ENCODE measurements at places on chromosomes 7 and 10.
A peak's percentile ranks its signal among the peaks of the same experiment; 100 is the strongest.

- no peak for DNase-seq
These were observed 38.0 kb upstream of the SPOCK2 start for GRCh38 chr10:72126184-72126871.

DNA sequence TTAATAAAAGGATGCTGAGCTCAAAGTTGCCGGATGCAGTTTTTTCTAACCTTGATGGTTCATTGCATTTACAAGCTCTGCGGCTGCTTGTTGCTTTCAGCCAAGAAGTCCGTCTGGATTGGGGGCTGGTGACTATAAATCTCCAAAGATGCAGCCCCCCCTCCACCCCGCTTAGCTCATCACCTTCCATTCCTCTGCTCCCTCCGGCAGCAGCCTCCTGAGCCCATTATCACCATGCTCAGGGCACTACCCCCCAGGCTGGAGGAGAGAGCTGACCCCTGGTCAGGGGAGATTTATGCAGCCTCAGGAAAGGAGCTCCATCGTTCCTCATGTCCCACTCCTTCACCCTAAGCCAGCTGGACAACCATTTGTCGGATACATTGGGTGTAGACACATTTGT lies 55.3 kb upstream of the ZRANB1 start:
- DNase-seq = no peak

DNA sequence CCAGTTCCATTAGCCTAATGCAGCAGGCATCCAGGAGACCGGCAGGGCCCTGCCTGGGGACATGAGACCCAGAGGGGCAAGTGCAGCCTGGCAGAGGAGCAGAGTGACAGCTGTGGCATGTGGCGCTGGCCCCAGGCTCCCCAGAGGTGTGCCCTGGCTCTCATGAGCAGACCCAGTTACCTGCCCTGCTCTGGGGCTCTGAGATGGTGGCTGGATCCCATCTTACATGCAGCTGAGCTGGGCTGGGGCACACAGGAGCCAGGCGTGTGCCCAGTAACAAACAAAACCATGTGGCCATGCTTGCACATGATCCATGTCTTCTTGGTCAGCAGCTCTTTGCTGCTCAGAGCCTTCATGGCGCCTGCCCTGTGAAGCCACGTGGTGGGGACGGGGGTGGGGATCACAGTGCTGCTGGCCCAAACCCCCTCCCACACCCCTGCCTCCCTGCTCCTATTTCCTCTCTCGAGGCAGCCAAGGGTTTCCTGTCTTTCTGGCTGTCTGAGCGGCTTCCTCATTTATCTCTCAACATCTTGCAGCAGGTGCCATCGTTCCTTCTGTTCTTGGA lies 40.3 kb upstream of the GTF2I start:
- no peak for DNase-seq

GRCh38 chr7:156460858-156461627 lies 179.5 kb upstream of the RNF32 start:
- DNase-seq = no peak

DNA sequence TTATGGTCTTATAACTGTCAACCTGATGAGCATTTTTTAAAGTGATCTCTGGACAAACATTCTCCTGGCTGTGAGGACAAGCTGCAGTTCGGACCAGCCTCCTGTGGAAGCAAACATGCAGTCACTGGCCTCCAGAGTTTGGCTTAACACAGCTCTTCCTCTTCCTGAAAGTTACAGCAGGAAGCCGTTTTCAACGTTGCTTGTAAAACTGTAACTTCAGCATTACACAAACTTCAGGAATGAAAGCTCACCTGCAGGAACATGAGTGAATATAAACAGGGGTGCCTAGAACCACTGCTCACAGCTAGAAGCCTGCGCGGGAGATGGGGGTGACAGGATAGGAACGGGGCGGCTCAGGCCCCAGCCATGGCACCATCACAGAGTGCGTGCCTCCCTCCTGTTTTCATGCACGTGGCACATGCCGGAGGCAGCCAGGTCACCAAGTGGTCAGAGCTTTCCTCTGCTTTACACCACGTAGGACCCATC lies 292.9 kb upstream of the PITRM1 start:
- no peak for DNase-seq

GRCh38 chr10:88314362-88314761 lies 268.8 kb downstream of the RNLS start:
- DNase-seq = no peak

- DNase-seq = no peak
These were observed 121.2 kb downstream of the EMX2 start for GRCh38 chr10:117663750-117664149.

DNA sequence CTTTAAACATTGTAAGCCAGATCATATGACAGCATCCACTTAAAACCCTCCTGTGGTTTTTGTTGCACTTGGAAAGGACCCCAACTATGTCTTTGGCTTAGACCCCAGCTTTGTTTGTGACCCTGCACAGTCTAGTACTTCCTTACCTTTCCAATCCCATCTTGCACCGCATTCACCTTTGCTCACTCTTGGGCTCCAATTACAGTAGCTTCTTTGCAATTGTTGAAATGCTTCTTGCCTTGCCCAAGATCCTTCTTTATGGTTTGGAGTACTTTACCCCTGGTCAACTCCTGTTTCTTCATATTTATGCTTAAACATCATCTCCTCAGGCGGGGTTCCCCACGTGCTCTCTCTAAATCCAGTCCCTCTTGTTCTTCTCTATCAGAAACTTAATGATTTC lies 162.6 kb downstream of the PTEN start:
- DNase-seq = no peak

GRCh38 chr7:102149416-102149815 lies 137.3 kb upstream of the SH2B2 start:
- no peak for DNase-seq

DNA sequence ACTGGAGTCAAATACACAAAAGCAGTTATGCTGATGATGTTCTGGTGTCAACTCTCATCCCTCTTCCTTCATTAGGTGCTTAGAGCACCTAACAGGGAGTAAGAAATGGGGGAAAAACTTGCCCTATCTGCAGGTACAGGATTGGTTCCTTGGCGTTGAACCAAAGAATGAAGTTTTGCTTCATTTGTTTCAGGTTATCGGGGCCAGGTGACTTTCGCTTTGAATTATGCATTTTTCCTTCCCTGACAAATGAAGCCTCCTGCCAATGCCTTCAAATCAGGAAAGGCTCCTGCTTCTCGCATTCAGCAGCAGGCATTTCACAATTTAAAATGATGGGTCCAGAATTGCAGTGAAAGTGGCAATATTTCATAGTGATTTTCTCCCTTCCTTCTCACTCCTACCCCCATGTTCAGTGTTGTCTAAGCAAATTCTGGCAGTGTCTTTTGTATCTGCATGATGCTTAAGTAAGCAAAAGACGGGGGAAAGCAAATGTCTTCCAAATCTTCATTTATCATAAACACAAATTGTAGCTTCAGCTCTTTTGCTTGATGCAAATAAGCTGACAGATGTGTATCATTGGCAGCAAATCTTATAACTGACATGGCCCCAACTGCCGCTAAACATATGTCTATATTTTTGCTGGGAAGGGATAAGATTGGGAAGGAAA lies 29.4 kb downstream of the DNAJB9 start:
- DNase-seq = no peak

GRCh38 chr7:48299580-48300169 lies 128.4 kb downstream of the ABCA13 start:
- peak; percentile 24 for DNase-seq

DNA sequence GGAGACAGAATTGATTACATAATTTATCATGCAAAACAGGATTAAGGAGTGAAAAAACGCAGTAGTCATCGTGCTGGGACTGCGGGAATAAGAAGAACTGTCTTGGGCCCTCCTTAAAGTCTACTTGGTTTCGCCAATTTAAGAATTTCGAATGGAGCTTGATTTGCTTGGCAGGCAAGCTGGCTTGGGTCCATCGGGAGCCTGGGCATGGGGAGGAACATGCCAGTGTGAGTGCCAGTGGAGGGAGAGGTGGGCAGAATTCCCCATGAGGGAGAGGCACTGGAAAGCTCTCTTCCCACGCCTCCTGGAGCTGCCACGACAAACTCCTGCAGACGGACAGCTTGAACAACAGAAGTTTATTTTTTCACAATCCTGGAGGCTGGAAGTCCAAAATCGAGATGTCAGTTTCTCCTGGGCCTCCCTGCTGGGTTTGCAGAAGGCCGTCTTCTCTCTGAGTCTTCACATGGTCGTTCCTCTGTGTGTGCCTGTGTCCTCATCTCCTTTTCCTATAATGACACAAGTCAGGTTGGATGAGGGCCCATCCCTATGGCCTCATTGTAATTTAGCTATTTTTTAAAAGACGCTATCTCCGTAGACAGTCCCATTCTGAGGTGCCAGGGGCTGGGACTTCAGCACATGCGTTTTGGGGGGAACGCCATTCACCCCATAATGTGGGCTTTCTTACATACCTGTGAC lies 528.7 kb upstream of the DPP6 start:
- no peak for DNase-seq

DNA sequence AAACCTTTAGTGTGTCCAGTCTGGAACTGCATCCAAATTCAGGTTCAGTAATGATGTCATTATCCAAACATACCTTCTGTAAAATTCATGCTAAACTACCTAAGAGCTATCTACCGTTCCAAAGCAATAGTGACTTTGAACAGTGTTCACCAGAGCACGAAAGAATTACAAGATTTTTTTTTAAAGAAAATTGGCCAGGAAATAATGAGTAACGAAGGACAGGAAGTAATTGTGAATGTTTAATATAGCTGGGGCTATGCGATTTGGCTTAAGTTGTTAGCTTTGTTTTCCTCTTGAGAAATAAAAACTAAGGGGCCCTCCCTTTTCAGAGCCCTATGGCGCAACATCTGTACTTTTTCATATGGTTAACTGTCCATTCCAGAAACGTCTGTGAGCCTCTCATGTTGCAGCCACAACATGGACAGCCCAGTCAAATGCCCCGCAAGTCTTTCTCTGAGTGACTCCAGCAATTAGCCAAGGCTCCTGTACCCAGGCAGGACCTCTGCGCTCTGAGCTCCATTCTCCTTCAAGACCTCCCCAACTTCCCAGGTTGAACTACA lies 694 bp upstream of the FAS start:
- no peak for DNase-seq

Measured in NCI-H1417 treated with DMSO at 0.1 percent for 48 hours (cell line).